ENCODE measurements at places on chromosomes 13 and 19.

DNA sequence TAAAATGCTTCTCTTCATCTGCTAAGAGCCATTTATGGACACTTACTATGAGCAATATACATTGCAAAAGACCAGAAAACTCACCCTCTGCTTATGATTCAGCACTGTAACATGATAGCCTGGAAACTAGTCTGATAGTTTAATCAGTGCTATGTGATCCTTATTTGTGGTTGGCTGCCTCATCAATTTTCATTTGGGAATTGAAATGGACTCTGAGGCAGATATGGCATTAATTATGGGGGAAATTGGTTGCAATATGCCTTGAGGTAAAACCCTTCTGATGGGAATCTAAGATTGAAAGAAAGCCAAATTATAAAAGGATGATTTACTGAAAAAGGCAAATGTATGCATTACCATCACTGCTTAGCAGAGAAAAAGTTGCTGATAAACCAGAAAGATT is 33.5 kb downstream of the FAM216B start:
- DNase-seq, result peak; percentile 98

GRCh38 chr19:33329736-33330135 is 27.4 kb upstream of the CEBPA start:
- no peak for DNase-seq

DNA sequence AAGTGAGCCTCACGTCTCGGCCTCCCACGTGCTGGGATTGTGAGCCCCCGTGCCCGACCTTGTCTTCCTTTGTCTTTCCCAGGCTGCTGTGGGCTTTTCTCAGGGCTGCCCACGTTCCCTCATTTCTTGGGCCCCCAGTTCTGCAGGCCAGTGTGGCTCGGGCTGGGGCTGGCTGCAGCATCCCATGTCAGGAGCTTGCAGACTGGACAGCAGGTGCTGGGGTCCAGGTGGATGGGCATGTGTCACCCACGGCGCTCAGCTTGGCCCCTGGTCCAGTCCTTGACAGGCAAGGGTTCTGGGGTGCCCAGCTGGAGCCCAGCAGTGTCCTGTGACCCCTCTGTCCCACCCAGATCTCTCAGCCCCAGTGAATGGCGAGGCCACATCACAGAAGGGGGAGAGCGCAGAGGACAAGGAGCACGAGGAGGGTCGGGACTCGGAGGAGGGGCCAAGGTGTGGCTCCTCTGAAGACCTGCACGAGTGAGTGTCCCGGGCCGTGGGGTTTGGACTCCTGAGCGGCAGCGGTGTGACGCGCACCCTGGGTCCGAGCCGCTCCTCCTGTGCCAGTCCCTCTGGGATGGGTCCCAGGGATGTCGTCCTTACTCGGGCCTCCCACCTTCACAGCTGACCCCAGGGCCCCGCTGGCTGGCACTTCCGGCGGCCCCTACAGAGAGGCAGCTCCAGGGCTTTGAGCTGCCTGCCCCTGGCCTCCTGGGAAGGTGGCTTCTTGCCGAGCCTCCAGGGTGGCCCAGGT is 17.3 kb downstream of the PLIN4 start:
- DNase-seq, result no peak

GRCh38 chr19:33948651-33949335 is 152.1 kb downstream of the KCTD15 start:
- DNase-seq, result no peak

DNA sequence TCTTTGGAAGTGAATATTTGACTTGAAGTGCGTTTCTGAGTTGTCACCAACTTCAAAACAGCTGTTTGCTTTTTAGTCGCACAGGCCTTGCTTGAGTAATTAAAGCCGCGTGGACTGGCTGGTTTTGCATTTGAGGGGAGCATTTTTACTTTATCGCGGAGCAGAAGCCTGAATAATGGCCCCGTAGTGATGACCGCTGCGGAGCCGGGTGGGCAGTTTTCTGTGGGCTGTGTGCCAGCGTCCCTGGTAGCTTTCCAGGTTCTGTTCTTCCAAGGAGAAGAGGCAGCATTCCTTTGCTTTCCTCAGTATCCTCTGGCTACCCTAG is 1.1 kb downstream of the NAA16 start:
- peak; percentile 37 for DNase-seq

- no peak for DNase-seq
Measured at GRCh38 chr19:13700621-13701020, 63.7 kb upstream of the MRI1 start.

- DNase-seq, result peak; percentile 38
Measured at GRCh38 chr19:44653977-44654774, 10.5 kb downstream of the PVR start.

- DNase-seq, result no peak
Measured at GRCh38 chr19:49712397-49712859, 21.5 kb downstream of the CPT1C start.

GRCh38 chr13:43720780-43721397 is 65.9 kb downstream of the ENOX1 start:
- DNase-seq, result peak; percentile 14

- no peak for DNase-seq
Measured at GRCh38 chr13:97223037-97223710, 1.0 kb downstream of the MBNL2 start.

DNA sequence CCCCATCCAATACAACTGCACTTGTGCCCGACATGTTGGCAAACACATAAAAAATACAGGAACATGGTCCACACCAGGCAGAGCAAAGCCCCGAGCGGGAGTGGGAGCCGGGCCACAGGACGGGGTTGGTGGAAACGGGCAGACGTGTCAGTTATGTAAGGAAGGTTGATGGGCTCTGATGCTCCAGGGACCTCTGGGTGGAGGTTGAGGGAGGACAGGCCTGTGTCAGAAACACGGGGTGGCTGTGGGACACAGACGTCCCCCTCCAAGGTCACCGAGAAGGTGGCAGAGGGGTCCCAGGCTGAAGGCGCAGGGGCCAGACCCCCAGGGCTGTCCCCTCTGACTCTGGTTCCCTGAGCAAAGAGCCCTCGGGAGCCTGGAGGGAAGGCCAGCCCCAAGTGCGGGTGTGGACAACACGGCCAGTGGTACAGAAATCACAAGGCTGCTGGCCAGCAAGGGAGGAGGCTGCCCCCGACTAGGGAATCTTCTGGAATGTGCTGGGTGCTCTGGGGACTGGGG is 31.4 kb upstream of the C13orf46 start:
- DNase-seq, result no peak

GRCh38 chr19:38839816-38840582 is 8.4 kb upstream of the ECH1 start:
- no peak for DNase-seq

DNA sequence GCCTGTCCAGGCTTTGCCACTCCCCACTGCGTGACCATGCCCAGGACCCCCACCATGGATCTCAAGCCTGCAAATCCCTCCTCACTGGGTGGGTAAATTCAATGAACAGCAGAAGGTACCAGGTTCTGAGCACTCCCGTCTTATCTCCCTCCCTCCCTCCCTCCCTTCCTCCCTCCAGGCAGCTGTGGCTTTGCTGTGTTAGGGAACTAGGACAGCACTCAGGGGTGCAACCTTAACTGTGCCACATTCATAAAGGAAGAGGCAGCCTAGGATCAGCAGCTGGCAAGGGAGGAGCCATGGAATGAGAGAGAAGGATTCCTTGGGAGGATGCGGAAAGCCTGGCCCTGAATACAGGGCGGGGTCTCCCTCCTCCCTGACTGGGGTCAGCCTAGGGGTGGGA is 5.6 kb downstream of the CEACAM4 start:
- DNase-seq, result no peak

DNA sequence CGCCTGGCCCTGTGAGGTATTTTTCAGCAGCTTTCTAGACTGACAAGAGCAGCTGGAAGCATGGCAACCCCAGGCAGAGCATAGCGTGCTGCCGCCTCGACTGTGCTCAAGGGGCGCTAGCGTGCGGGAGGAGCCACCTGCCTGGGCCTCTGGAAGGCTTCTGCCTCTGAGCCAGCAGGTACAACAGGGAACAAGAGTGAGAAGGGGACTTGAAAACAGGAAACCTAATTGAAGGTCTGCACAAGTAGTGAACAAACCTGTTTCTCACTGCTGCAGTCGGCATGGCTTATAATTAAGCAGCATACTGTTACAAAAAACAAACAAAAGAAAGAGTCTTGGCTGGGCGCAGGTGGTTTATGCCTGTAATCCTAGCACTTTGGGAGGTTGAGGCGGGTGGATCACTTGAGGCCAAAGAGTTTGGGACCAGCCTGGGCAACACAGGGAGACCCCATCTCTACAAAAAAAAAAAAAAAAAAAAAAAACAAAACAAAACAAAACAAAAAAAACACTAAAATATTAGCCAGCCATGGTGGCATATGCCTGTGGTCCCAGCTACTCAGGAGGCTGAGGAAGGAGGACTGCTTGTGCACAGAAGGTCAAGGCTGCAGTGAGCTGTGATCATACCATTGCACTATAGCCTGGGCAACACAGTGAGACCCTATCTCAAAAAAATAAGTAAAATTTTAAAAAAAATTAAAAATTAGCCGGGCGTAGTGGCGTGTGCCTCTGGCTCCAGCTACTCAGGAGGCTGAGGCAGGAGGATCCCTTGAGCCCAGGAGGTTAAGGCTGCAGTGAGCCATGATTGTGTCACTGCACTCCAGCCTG is 12.6 kb upstream of the GARRE1 start:
- DNase-seq, result no peak

All from fibroblast of skin of right quadriceps (primary cell).